ENCODE measurements at places on chromosomes 4 and X.

GRCh38 chr4:151675411-151675971 lies 85.3 kb downstream of the GATB start:
- no peak for DNase-seq

- no peak for DNase-seq
Measured at GRCh38 chr4:28677808-28678207, 1817.2 kb downstream of the STIM2 start.

DNA sequence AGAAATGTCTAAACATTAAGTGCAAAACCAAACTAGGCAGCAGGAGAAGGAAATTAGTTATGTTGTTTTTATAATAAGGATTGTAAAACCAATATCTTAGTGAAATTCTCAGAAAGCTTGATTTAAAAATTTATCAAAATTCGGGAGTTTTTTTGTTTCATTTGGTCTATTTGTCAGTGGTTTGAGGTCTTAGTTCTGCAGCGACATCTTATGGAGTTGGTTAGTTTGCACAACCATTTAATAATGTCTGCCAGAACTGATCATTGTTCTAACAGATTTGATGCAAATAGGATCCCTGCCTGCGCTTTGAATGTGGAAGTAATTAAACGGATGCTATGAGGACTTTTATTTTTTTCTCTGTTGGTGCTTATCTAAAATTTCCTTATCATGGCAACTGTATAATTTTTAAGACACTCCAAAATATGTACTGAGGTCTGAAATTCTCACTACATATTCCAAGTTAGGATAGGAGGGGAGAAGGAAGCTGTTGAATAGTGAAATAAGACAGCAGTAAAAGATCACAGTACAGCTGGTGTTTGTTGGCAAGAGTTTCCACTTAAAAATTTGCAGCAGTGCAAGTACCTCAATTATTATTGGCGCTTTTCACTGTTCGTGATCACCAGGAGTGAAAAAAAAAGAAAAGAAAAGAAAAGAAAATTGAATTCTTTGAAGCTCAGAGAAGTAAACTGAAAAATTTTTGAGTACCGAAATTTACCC lies 2521.4 kb downstream of the ARAP2 start:
- DNase-seq: peak; percentile 40

- no peak for DNase-seq
Measured at GRCh38 chrX:107683124-107683895, 55.0 kb downstream of the PRPS1 start.

DNA sequence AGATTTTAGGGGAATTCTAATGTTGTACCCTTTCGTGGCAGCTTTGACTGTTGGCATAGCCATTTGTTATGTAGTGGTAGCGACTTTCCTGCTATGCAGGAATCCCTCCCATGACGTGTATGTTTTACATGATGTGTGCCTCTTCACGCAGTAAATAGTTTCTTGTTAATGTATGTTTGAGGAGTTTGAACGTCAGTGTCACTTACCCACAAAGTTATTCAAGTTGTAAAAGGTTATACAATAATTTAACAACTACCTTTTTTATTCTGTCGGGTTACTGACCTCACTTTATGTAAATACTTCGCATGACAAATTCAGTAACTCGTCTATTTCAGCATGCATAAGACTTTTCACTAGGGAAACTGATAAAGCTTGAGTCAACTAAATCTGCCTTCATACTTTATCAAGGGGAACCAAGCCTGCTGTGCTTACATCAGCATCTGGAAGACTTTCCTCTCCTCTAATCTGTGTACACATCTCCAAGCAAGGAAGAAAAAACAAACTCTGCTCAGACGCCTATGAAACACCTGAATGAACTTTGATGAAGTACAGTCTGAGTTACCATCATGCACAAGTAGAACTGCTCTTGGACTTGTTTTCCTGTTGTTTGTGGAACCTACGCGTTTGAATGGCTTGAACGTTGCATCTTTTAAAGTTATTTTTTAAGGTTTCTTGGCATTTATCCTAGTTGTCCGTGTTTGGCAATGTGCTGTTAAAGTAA lies 61.2 kb downstream of the SLC9A6 start:
- no peak for DNase-seq

- DNase-seq: peak; percentile 76
Measured at GRCh38 chrX:23656091-23656490, 11.2 kb upstream of the PRDX4 start.

DNA sequence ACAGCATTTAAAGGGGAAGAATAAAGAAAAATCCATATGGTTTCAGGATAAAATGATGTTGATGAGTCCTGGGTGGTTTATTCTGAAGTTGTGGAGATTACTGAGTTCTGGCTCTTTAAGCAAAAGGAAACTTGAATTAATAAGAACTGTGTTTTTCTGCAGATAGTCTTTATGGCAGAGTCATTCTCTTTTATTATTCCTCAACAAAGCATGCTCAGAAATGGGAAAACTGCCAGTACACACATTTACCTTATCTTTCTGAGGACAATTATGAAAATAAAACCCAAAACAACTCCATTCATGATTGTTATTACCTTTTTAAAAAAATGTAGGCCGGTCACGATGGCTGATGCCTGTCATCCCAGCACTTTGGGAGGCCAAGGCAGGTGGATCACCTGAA lies 58.5 kb downstream of the ADD1 start:
- no peak for DNase-seq

- no peak for DNase-seq
Measured at GRCh38 chrX:139200793-139201192, 329.7 kb upstream of the F9 start.

DNA sequence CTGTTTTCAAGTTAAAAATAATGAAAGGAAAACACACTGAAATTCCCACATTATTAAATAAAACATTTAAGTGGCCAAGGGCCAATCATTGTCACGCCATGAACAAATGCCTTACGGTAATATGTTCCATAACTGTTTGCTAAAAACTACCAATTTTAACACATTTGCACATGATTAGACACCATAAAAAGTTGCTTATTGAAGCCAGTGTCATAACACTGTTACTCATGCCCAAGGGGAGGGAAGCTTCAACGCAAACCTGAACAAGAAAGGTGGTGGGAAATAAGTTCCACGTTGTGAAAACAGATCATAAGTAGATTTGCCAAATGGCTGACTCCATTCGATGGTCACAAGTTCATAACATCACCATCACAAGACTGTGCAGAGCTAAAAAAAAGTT lies 739.3 kb upstream of the FAM241A start:
- DNase-seq: no peak

- DNase-seq: no peak
Measured at GRCh38 chr4:109007976-109008375, 245.1 kb upstream of the ETNPPL start.

- DNase-seq: no peak
Measured at GRCh38 chr4:48778431-48779094, 1.5 kb downstream of the FRYL start.

DNA sequence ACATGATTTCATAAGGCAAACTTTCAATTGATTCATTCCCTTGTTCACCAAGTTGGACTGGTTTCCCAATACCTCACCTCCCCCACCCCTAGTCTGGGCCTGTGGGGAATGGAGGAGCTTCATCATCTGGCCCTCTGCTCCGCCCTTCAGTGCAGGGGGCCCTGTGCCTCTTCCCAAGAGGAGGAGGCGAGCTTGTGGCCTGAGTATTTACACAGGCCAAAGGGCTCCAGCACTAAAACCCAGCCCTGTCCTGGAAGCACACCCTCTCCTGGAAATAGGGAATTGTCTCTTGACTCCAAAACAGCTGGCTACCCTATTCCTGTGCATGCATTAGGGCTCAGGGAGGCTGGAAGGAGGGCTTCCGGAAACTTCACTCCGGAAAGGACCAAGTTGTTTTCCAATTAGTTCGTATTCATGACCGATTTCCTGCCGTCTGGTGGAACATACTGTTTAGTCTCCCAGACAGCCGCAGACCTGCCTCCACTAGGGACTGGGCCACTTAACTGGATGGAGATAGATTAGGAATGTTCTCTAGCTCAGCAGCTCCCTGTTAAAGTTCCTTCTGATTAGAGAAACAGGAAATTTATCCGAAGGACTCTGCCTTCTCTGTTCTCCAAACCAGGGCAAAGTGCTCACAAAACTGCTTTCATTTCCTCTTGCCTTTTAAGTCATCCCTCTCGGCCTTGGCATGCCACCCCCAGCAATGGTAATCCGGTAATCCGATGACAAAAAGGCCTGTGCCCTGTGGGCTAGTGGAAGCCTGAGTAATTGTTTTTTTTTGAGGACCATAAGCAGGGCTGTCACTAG lies 5.8 kb downstream of the SRPX2 start:
- DNase-seq: no peak

DNA sequence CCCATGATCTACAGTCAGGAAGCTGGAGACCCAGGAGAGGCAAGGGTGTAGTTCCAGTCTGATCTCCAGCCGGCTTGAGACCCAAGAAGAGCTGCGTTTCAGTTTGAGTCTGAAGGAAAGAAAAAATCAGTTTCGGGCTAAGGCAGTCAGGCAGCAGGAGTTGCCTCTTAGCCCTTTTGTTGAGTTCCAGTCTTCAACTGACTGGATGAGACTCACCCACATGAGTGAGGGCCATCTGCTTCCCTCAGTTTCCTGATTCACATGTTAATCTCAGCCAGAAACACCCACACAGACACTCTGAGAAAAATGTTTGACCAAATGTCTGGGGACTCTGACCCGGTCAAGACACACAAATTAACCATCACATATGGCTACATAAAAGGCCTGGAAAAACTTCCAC lies 73.6 kb upstream of the ELOVL6 start:
- DNase-seq: no peak

- DNase-seq: no peak
Measured at GRCh38 chrX:121666171-121666570, 618.8 kb downstream of the GLUD2 start.

- DNase-seq: no peak
Measured at GRCh38 chr4:80233390-80233789, 33.1 kb upstream of the FGF5 start.

- DNase-seq: no peak
Measured at GRCh38 chr4:96260064-96260682, 420.3 kb downstream of the PDHA2 start.

GRCh38 chrX:19683817-19684216 lies 168.5 kb upstream of the MAP3K15 start:
- DNase-seq: no peak

- peak; percentile 36 for DNase-seq
Measured at GRCh38 chrX:144586756-144587155, 660.5 kb upstream of the SPANXN1 start.

GRCh38 chr4:183807420-183808096 lies 97.5 kb upstream of the STOX2 start:
- no peak for DNase-seq

GRCh38 chr4:143986180-143986579 lies 33.0 kb downstream of the GYPB start:
- DNase-seq: no peak

- DNase-seq: peak; percentile 49
Measured at GRCh38 chr4:140257461-140258305, 103.7 kb upstream of the MAML3 start.

DNA sequence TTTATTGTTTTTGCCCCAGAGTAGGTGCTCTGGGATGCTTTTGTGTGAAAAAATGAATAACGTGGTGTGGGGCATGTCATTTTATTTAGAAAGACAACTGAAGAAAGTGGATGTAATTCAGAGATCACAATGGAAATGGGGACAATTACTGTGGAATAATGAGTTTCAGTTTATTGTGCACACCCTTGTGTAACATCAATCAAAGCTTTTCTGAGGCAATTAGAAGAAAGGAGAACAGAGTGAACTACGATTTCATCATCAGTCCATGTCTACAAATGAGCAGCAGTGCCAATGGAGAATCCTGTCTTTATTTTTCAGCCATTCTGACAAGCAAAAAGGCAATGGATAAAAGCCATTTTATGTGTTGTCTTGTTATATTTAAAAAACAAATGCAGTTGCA lies 339.2 kb downstream of the TMA16 start:
- no peak for DNase-seq

GRCh38 chr4:105305019-105305836 lies 158.6 kb downstream of the TET2 start:
- DNase-seq: no peak

DNA sequence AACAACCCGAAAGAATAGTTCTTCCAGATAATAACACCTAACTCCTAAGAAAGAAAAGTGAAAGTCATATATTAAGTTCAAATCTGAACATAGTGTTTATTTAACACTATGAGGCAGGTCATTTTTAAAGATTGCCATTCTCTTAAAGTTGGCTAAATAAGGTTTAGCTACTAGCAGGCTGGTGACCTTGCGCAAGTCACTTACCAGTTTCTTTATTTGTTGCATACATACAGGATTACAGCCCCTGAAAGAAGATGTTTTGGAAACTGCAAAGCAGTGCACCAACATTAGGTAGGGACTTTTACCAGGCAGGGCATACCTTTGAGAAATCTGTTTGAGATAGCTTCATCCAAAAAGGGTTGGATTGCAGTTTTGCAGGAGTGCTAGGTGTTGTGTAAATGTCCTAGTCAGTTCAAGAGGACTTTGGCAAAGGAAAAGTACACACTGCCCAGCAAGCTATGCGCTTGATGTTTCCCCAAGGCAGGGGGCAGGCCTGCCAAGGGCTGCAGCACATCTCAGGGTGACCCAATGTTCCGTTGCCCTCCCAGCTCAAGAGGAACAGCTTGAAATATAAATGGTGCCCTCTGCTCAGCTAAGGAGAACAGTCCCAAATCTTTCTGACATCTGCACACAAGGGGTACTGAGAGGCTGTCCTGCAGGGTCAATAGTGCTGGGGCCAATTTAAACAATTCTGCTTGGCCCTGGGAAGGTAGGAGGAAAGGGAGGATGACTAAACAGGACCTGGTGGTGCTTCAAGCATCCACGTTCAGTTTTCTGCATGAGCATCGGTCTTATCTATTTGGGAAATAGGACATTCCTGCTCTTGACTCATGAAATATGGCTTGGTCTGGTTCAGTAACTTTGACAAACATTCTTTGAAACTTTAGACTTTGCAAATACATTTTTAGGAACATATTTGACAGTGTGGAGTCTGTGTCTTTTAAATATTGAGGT lies 130.8 kb downstream of the COL4A6 start:
- DNase-seq: no peak

- DNase-seq: no peak
Measured at GRCh38 chr4:165542476-165542875, 163.7 kb downstream of the CPE start.

GRCh38 chr4:5758741-5759140 lies 47.7 kb downstream of the EVC start:
- no peak for DNase-seq

DNA sequence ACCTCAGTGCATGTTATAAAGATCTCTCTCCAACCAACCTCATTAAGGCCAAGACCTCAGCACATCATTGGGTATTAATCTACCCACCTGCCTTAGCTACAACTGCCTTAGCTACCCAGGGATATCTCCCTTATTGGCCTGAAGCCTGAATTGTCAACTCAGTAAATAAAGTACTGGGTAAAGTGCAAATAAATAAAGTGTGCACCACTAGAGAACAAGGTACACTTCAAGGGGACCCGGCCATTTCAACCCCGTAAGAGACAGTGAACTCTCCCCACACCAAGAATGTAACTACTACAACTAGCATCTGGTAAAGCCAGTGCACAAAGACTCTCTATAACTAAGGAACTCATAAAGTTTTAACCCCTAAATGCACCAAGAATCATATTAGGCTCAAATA lies 61.7 kb upstream of the POU3F4 start:
- DNase-seq: no peak
